ENCODE measurements at places on chromosomes 13 and 19.

DNA sequence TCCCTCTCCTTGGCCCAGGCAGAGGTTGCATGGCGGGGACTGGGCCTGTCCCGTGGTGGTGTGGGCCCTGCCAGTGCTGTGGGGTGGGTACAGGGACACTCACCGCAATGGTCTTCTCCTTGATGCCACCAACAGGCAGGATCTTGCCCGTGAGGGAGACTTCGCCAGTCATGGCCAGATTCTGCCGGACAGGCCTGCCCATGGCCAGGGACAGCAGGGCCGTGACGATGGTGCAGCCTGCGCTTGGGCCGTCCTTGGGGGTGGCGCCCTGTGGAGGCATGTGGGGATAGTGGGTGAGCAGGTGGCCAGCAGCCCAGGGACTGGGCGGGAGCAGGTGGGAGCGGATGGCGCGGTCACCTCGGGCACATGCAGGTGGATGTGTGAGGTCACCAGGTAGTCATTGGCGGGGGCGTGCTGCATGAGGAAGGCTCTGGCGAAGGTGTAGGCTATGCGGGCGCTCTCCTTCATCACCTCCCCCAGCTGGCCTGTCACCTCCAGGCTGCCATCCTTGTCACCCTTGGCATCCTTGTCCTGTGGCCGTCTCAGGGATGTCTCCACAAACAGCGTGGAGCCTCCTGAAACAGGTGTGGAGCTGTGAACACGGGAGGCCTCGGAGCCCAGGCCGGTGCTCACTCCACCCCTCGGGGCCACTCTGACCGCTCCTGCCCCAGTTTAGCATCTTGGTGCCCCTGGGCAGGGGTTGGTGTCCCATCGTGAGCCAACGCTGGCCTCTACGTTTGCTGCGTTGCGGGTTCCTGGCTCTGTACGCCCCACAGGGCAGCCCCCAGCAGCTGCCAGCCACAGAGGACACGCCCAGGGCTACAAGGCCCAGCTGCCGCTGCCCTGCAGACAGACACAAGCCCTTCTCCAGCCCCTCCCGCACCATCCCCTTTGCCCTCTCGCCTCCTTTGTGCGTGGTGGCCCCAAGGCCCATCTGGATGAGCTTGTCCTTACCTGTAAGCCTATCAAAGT lies 3.4 kb downstream of the RPL36 start:
- no peak for DNase-seq

GRCh38 chr19:2582984-2583956 lies 107.3 kb downstream of the GADD45B start:
- DNase-seq: no peak

- no peak for DNase-seq
These were observed 338.6 kb downstream of the FGF9 start for GRCh38 chr13:22009500-22009899.

DNA sequence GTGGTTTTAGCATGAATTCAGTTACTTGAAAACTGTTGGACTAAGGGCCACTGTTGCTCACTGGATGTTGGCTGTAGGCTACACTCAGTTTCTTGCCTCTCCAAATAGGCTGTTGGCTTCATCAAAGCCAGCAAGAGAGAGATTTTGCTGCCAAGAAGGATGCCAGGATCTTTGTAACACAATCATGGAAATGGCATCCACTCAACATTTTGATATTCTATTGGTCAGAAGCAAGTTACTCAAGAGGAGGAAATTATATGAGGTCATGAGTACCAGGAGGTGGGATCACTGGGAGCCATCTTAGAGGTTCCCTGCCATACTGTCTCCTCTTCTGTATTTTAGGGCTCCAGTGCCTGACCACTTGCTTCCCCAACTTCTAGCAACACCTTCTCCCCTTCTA lies 30.6 kb downstream of the SYDE1 start:
- DNase-seq: no peak

DNA sequence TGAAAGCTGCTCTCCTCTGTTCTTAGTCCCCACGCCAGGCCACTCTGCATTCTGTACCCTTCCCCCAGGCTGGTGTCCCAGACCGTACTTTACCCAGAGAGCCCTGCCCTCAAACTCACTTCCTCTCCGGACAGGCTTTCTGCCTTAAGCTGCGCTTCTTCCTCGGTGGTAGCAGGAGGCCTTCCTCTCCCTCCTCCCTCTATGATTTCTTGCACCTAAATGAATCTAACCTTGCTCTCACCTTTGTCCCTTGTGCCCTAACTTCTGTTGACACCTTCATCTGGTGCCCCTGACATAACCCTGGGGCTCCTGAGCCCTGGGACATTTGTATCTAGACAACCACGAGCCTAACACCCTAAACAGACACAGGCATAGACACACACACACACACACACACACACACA lies 29.6 kb upstream of the CEACAM21 start:
- DNase-seq: peak; percentile 72

GRCh38 chr19:40392894-40393517 lies 3.0 kb upstream of the HIPK4 start:
- no peak for DNase-seq

DNA sequence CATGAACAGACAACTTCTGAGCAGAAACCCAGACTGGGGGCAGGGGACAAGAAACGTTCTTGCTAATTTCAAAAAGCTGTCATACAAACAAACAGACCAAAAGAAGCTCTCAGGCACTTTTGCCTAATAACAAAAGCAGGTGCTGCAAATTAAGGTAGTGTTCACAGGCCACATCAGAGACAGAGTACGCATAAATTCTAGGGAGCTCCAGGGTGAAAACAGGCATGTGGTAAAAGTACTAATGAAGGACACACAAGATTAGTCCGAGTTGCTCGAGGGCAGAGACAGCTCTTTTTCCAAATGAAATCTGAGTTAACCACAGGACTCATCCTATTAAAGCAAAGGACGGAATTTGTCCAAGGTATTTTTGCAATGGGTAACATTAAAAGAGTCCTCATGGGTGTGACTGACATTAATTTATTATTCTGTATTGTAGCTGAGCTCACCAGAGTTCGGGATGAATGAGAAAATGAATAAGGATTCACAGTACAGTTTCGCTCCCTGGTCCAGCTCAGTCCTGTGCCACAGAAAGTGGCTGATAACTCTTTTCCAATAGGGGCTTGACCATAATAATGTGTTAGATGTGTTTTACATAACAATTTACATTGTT lies 197.3 kb downstream of the LHFPL6 start:
- no peak for DNase-seq

DNA sequence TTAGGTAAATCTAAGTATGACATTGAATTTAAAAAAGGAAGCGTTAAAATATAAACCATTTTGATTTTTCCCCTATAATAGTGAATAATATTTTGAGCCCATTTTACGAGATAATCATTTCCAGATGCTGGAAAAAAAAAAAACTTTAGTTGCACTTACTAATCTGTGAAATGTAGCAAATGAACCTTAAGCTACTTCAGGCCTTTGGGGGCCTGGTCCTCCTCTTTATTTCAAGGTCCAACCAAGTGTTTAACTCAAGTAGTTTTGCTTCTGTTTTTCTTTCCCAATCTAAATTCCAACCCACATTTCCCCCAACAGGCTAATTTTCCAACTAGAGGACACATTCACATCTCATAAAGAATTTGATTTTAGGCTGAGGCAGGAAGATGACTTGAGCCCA lies 101.2 kb downstream of the TNFRSF19 start:
- no peak for DNase-seq

DNA sequence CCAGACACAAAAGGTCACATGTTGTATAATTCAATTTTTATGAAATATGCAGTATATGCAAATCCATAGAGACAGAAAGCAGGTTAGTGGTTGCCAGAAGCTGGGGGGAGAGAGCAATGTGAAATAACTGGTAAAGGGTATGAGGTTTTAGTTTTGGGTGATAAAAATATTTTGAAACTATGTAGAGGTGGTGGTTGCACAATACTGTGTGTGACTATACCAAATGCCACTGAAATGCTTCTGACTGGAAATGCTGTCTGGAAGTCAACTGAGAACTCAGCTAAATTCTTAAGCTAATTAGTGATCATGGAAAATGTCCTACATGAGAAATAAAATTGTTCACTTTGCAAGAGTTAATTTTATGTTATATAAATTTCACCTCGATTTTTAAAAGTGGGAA lies 65.3 kb upstream of the RXFP2 start:
- DNase-seq: no peak

DNA sequence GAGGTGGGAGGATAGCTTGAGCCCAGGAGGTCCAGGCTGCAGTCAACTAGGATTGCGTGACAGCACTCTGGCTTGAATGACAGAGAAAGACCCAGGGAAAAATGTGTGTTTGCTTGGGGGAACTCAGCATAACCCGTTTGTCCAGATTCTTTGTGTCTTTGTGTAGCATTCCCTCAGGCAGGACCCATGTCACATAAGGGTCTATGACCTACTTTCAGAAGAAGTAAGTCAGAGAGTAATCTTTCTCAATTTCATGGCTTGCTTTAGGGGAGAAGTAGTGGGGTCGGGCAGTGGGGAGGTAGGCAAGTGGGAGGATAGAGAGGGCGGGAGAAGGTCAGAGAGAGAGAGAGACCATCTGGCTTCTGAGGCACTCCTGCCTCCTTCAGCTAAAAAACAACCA lies 11.9 kb upstream of the PSPC1 start:
- no peak for DNase-seq

DNA sequence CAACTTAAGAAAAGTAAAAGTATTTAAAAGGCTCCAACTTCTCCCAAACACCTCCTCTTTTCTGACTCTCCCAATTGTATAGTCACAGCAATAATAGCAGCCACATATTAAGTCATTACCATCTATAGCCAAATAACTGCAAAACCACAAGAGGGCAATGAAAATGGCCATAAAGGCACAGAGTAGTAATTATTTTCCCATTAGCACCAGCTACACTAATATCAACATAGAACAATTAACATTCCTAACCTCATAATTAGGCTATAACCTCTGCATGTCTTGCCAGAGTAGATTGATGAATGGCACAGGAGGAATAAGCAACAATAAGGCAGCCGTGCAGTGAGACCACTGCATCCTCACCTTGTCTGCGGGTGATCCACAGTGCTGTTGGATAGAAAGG lies 226.4 kb upstream of the SERP2 start:
- no peak for DNase-seq

DNA sequence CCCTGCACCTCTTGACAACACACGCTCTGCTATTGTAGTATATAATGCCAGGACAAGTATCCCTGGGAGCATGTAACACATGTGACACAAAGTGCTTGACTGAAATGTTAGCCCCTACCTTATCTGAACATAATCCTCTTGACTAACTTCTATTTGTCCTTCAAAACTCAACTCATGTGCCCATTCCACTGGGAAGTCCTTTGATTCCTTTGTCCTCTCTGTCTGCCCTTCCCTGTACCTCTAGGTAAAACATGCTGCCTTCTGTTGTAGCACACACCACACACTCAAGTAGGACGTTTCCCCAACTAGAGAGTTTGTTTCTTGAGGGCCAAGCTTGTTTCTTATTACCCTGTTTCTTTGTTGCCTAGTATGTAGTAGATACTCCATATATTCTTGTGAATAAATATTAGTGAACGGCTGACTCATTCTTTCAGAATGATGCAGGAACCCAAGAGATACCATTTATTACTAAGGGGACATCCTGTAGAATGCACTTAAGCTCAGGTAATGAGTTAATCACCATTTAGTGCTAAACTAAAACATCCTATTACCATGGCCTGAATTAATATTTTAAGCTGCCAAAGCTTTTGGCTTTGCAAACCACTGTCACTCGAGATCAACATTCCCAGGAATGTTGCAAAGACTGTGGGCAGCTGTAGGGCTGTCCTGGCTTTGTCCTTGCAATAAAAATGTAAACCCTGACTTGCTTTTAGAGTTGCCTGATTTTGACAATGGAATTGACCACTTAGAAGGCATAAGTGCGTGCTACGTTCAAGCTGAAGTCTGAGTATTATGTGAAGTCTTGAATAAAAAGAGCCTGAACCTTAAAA lies 313.4 kb downstream of the COG6 start:
- no peak for DNase-seq

DNA sequence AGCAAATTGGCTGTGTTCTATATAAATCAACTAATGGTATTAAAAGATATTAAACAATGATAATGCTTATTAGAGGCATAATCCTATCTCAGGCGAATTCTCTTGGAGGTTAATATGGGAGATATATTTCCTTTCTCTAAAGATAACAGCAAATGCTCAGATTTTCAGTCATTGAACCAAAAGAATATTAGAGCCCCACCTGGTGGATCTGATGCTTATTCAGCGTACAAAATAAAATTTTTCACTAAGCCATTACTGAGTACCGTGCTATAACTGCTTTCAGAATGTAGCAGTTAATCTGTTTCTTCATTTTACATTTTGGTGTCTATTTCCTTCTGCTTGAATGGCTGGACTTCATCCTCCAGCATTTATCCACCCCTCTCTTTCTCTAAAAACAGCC lies 143.3 kb upstream of the IPO5 start:
- no peak for DNase-seq

All from CD8-positive, alpha-beta T cell (primary cell).